ENCODE measurements at places on chromosomes 16 and 17.

DNA sequence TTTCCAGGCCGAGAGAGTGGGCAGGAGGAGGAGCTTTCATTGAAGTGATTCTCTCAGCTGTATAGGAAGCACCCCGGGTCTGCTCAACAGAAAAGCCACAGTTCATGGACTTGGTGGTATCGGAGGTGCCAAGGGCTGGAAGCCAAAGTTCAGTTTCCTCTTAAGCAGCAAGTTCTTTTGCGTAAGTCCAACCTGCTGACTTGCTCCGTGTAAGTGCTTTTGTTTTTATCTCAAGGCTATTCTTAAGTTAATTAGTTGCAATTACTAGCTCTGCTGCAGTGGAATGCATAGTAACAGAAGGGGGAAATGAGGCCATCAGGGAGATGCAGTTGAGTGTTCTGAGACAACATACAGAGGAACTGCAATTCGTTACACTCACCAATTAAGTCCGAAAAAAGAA is 44.6 kb downstream of the SMIM36 start:
- no peak for DNase-seq

DNA sequence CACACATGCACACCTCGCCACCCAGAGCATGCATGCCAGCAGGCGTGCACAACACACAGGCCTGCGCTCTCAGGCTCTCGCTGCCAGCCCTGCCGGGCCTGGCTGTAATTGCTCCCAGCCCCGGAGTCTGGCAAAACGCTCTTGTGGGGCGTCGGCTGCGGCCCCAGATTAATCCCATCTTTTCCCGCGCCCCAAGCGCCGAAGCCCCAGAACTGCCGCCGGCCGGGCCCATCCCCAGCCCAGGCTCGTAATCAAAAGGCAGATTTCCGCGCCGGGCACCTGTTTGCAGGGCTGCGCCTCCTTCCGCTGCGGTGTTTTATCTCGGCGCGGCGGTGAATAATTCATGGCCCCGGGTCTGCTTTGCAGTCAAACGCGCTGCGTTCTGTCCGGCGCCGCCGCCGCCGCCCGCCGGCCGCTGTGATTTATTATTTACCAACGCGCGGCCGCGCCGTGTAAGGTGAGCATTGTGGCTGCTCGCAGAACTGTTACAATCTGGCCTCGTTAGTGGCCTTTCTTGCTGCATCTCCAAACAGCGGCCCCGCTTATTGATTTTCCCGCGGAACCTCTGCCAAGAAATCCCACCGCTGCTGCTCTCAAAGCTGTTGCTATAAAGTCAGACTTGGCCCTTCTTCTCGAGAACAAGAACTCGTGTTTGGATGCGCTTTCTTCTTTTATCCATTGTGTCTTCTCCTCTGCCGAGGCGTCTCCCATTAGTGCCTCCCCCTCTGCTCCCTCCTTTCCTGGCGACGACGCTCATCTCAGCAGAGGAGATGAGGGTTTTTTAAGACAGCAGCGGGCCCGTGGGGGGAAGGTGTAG is 126.1 kb downstream of the IRX5 start:
- DNase-seq, result no peak

GRCh38 chr16:85856585-85856984 is 42.4 kb upstream of the IRF8 start:
- no peak for DNase-seq

- no peak for DNase-seq
Observed at GRCh38 chr16:84082835-84083569, 33.7 kb downstream of the MBTPS1 start.

- peak; percentile 11 for DNase-seq
Observed at GRCh38 chr16:53219371-53219770, 164.6 kb downstream of the CHD9 start.

- DNase-seq, result no peak
Observed at GRCh38 chr17:49848739-49849138, 870 bp upstream of the TAC4 start.

GRCh38 chr17:17668775-17669579 is 12.3 kb upstream of the RAI1 start:
- peak; percentile 53 for DNase-seq

DNA sequence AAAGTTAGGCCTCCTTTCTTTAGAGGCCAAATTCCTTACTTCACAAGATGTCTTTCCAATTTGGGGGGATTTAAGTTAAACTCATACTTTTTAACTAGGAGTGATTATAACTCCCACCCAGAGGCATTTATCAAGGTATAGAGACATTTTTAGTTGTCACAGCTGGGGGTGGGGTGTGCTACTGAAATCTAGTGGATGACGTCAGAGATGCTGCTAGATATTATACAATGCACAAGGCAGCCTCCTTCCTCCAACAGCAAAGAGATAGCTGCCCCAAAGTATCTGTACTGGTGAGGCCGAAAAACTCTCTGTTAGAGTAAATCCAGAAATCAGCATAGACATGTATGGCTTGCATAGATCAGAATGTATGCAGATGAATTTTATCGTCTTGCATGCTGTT is 324.0 kb downstream of the HS3ST4 start:
- DNase-seq, result no peak

- no peak for DNase-seq
Observed at GRCh38 chr17:45171338-45172231, 9.9 kb downstream of the HEXIM2 start.

- DNase-seq, result peak; percentile 84
Observed at GRCh38 chr17:40358323-40359038, 6.1 kb downstream of the GJD3 start.

- no peak for DNase-seq
Observed at GRCh38 chr17:59030811-59031210, 75.9 kb downstream of the TRIM37 start.
